ENCODE measurements at places on chromosomes 11 and 22.

DNA sequence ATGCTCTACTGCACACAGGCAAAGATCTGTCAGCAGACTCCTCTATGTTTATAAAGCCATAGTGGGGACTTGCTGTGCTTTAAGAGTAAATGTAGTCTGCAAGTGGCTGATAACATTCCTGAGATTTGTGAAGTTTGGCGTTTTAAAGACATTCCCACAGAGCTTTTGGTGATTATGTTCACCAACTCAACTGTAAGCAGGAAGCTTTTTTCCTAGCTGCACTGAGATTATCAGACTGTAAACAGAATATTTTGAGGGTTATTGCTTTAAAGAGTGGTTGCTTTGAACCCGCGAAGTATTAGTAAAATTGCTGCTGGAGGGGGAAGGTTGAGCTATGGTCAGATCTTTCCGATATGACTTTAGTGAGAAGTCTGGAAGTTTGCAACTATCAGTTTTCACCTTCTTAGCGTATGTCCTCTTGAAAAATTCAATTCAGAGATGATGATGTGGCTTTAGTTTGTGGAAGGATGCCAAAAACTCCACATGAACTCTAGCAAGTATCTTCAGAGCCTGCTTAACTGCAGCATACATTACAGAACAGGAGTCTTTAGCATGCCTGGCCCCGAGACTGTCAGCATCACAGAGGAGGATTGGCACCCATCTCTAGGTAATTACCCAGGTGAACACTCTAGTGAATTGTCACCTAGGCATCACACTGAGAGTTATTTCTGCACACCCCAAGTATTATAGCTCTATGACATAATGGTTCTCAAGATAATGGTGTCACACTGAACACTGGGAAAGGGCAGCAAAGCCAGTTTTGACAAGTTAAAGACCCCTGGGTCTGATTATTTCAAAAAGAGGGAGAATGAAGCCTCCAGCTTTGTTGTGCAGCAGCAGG lies 89.9 kb downstream of the MTNR1B start:
- DNase-seq, result peak; percentile 72

GRCh38 chr11:4203603-4204360 lies 109.2 kb downstream of the RRM1 start:
- no peak for DNase-seq

DNA sequence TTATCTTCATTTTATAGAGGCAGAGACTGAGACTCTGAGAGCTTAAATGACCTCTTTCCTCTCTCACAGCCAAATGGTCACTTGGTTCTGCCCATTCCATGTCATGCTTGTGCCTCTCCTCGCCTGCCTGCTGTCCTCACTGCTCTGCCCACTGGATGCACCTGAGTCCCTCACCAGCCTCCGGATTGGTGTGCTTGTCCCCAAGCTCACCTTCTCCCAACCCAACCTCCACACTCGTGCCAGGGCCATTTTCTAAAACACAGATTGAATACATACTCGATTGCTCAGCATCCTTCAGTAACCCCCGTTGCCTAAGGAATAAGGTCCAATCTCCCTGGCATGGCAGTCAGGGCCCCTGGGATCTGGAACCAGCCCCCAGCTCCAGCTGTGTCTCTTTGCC lies 28.4 kb upstream of the NECTIN1 start:
- DNase-seq, result no peak

DNA sequence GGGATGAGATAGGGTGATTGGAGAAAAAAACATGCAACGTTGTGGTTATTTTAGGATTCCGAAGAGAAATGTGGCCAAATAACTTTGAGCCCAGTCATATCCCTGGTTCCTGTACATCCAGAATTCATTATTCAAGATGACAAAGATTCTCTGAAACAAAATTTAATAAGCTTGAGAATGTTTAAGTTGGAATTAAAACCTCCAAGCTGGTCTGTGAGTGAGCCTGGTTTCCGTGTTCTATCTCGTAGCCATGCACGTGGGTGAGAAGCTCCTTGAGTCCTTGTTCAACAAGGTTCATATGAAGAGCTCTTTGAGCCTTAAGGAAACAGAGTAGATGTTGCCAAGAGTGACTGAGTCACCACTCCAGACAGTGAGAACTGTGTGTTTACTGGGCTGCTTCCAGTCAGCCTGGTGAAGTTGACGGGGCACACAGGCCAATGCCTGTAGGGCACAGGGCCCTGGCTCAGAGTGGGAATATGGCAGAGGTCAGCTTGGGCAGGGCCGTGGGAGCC lies 206.5 kb downstream of the NAV2 start:
- DNase-seq, result peak; percentile 66

- no peak for DNase-seq
These were observed 658 bp downstream of the ACY3 start for GRCh38 chr11:67649634-67650510.

DNA sequence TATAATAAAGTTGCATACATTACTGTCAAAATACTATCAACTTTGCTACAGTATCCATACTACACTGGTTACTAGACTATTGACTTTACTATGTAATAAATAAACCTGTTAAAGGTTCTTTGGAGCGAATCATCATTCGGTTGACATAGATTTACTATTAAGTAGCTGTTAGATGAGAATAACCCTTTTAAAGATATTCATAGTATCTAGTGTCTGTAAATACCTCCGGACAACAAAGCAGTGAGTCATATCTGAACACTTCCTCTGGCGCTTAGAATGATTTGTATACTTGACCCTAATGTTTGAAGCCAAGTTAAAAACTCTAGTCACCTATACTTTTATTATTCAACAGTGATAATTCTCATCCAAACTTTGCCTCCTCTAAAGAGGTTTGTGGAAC lies 84.7 kb downstream of the MSANTD4 start:
- peak; percentile 53 for DNase-seq

GRCh38 chr22:49402169-49402568 lies 425.5 kb downstream of the BRD1 start:
- no peak for DNase-seq

- DNase-seq, result no peak
These were observed 6.1 kb upstream of the P2RY6 start for GRCh38 chr11:73265853-73266645.

GRCh38 chr22:38413085-38414008 lies 41.7 kb downstream of the KCNJ4 start:
- DNase-seq, result no peak

DNA sequence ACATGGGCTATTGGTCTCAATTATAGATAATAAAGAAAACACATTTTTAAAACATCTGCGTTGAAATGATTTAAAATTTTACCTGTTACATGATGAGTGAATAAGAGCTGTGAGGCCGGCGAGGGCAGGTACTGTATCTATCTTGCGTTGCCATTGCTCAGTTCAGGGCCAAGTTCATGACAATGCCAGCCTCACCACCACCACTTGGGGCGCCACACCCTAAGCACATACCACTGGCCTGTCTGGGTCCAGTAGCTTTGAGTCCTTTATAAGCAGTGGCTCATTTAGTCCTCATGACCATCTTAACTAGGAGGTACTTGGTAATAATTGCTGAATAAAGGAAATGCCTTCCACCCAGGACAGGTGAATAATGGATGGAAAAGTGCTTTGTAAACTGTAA lies 14.5 kb upstream of the MB start:
- DNase-seq, result peak; percentile 45

DNA sequence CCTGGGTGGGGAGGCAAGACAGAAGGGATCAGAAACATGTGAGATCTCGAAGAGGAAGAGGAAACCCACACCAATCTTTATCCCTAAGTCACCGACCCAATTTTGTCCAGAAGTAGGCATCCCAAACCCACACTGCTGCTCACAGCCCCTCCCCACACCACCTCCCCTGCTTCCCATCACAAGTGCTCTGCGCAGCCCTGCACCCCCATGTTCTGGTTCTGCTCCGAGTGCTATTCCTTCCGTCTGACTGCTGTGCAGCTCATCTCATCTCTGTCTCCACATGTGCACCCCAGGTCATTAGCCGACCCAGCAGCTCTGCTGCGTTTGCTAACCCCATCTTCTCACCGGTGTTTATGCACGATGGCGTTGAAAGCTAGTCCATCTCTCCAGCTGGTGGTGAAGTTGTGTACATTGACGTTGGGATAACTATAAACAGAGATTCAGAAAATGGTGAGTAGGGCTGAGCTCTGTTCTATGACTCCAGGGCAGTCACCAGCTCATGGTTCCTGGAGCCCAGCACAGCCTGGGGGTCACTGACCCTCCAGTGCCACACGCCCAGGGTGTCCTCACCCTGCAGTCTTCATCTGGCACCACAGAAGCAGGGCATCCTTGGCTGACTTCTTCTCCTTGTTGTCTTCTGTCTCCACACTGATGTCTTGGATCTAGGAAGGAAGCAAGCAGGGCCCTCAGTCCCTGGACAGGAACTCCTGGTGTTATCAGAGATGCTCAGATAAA lies 15.1 kb downstream of the SPTBN2 start:
- no peak for DNase-seq

GRCh38 chr11:121577106-121577848 lies 124.5 kb upstream of the SORL1-AS1 start:
- no peak for DNase-seq

DNA sequence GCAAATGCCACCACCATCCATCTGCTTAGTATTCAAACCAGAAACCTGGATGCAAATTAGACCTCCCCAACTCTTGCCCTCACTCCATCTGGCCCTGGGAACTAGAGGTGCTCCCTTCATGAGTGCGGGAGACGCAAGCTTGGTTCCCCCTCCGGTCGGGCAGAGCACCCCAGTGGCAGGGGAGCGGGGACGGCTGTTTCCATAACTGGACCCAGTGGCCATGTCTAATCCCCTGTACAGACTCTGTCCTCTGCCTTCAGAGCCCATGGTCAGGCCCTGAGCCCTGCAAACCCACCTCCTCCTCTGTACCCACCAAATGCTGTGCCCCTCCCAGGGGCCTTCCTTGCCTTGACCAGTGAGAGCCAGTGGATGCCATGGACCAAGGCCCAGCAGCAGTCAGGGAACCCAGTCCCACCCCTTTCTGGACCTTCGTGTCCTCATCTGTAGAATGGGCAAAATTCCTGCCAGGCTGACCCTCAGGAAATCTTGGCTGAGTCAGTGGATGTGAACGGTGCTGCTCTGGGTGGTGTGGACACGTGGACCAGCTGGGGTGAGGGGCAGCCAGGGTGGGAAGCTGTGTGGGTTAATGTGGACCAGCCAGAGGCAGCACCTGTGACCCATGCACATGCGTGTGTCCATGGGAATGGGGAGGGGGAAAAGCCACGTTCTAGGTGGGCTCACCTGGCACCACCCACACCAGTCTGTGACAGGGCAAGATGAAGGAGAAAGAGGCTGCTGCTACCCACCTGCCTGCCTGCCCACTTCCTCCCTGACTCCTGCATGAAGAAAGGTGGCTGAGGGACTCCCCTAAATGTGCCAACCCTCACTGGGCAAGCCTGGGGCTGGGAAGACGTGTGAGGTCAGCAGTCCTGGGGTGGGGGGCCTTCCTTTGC lies 72.8 kb downstream of the LRRC32 start:
- no peak for DNase-seq

GRCh38 chr11:119433358-119433725 lies 10.4 kb upstream of the THY1 start:
- DNase-seq, result no peak

DNA sequence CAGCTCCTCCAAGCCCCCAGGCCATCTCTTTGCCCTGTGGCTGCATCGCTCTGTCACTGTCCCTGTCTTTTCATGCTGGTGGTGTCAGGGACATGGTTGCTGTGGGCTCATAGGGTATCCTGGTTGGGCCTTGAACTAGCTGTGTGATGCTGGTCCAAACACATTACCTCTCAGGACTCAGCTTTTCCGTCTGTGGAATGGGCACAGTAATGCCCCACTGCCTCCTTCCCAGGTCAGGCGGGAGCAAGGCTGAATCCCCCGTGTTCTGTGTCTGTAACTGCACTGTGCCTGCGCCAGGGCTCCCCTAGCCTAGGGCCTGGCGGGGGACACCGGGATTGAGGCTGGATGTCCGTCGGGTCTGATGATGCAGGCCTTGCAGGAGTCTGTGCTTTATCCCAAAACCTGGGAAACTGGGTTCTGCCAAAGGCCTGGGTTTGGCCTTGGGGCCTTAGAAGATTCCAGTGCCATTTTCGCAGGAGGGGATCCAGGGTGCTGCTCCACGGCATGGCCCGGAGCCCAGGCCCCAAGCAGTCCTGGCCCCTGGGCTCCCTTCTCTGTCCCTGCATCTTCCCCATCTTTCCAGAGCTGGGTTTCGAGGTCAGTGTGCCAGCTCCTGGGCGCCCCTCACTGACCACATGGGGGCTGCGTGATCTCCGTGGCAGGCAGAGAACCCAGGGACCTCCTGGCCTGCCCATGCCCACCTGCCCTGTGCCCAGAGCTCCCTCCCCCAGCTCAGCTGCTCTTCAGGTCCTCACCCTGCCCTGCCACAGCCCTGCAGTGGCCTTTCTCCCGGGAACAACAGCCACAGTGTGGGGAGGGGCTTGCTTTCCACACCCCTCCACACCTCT lies 32.7 kb upstream of the CELSR1 start:
- no peak for DNase-seq

DNA sequence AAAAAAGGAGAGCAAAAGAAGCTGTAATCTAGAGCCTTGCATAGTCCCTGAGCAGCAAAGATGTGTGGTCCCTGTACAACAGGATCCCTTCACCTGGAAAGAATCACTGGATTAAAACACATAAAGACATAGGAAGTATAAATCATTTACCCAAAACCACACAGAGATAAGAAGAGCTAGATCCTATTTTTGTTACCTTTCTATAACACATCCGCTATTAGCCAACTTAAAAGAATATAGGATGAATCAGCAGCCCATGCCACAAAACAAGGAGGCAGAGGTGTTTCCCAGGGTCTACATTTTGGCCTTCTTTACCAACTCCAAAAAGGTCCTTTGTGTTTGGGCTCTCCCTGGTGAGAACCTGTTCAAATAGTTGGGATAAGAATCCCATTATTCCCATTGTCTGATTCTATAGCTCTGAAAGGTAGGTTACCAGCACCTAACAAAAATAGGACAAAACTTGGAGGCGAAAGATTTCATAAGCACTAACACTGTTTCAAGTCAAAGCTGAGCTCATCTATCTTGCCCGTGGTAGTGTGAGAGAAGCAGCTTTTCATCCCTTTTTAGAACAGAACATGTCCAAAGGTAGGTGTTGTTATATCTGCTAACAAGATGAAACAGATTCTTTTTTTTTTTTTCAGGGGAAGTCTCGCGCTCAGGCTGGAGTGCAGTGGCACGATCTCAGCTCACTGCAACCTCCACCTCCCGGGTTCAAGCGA lies 26.8 kb downstream of the PAK1 start:
- no peak for DNase-seq

All from Caki2 (cell line).